HCEC 1CT (cell line): ENCODE measurements at places on chromosomes 1 and 21.

DNA sequence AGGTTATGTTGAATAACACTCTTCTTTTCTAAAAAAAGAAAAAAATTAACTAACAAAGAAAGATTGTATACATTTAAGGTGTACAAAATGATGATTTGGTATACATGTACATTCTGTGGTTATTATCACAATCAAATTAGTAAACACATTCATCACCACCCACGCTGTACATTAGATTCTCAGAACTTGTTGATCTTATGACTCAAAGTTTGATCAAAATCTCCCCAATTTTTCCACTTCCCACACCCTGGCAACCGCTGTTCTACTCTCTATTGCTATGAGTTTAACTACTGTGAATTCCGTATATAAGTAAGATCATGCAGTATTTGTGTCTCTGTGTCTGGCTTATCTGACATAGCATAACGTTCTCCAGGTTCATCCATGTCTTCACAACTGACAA lies 469.5 kb upstream of the CHRM3 start:
- no peak for DNase-seq

DNA sequence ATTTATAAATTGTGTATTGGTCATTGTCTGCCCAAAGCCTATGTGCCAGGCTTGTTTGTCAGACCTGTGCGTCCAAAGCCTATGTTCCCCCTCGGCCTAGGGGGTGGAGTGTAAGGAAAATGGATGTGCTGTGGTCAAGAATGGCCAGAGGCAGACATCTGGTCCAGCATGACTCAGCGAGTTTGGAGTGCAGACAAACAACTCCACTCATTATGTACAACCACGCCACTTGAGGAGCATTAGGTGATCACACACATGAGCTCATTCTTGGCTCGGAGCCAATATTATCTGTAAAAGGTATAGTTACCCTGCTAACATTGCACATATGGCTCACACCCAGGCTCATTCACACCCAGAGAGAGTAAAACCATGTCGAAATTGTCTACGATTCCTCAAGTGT lies 1047.6 kb upstream of the ADGRL4 start:
- peak; percentile 39 for DNase-seq

- no peak for DNase-seq
Measured at GRCh38 chr1:202143011-202143767, 1.3 kb downstream of the ARL8A start.

- no peak for DNase-seq
Measured at GRCh38 chr1:116161877-116162390, 50.7 kb downstream of the MAB21L3 start.

GRCh38 chr1:32249831-32250525 lies 1.1 kb upstream of the LCK start:
- no peak for DNase-seq

DNA sequence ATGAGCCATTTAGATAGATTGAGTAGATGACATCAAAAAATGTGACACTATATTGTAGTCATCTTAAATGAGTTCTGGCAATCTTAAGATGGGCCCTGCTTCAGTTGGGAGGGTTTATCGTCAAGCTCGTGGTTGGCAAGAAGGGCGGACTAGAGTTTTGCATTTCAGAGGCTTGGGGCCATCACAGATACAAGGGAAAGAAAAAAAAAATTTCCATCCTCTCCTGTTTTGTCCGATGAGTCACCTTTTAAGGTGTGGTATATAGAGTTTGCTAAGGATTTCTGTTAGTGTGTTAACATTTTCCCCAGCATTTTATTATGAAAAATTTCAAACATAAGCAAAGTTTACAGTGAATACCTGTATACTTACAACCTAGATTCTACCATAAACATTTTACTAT lies 31.8 kb upstream of the KCNQ4 start:
- DNase-seq = no peak

DNA sequence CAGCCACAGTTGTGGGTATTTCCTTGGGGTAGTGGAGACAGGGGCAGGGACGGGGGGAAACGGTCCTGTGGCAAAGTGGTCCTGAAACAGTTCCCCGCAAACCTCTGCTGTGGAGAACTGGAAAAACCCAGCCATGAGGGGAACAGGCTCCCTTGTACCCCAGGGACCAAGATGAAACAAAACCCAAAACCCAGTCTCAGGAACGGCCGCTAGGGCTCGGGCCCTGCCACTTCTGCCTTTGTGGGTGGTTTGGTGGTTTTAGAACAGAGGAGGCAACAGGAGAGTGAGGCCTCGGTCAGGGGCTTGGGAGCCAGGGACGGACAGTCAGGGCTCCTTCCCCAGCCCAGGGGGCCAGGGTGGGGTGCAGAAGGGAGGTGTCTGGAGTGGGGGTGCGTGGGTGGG lies 24.8 kb upstream of the EDN2 start:
- no peak for DNase-seq

DNA sequence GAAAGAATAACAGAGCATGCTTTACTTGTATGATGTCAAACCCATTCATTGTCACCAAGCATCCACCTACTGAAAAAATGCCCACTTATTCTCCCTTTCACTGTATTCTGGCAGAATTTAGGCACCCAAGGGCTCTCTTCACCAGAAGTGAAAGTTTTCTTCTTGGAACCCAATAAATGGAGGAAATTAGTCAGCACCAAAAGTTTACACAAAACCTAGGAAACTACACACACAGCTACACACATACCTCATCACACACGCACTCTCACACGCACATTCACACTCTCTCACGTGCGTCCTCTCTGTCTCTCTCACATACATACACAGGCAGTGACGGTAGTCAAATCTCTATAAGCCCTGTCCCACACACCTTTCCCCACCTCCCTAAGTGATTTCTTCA lies 37.6 kb downstream of the MCOLN2 start:
- peak; percentile 4 for DNase-seq

- DNase-seq = peak; percentile 14
Measured at GRCh38 chr21:44965251-44966022, 25.6 kb downstream of the SLX9 start.

GRCh38 chr1:11787251-11787803 lies 18.4 kb downstream of the MTHFR start:
- DNase-seq = peak; percentile 46

DNA sequence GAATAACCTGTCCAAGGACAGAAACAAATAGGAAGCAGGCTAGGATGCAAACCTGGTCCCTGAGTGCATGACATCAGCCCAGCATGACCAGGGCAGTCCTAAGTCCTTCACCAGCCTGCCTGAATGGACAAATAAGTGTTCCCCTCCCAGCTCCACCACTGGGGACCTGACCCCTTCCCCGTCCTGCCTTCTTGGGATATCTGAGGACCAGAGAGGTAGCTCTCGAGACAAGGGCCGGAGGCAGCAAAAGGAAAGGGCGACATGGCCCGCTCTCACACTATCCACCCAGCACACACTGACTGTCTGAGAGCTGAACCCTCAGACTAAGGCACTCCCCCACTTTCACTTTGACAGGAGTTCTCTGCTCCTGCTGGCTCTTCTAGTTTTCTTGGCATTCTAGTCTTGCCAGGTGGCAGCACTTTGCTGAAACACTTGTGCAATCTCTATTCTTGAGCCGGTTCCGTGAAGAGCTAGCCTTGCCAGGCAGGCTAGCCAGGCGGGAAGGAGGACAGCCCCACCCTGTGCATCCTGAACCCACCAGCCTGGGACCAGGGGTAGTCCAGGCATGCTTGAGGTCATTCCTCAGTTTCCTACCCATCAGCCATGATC lies 251.1 kb upstream of the RAB4A start:
- DNase-seq = no peak

DNA sequence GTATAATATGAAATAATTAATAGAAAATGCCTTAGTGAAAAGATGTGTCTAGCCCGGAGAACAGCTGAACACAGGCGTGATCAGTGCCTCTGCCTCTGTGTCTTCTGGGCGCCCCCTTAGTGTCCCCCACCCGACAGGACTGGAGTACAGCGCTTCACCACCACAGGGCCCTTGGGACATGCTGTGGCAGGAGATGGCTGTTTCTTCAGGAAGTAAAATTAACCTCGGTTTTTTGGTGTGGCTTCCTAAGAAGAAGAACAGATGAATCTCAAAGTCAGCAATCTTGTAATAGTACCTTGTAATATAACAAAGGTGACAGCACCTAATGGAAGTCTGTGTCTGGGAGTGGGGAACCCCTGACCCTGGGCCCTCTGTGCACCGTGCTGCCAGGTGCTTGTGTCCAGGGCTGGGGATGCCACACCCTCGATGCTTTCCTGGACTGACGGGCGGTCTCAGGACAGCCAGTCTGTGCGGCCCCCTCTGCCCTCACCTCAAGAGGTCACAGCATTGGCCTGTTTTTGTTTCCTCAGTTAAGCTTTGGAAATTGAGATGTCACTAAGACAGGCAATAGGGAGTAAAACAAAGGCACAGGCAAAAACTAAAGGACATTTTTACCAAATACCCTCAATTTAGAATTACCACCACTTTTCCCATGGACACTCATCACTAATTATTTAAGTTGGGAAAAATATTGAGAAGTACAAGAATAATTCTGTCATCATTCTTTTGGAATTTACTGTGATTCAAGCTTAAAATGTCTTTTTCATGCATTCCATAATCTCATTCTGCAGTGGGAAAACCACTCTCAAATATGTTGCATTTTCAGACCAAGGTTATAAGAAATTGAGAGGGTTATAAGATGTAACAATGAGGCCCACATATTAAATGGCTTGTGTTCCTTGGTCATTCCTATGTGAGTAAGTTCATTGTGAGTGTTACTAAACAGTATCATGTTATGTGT lies 79.3 kb downstream of the ADARB1 start:
- DNase-seq = peak; percentile 35

GRCh38 chr21:31658053-31658452 lies 1.4 kb upstream of the SOD1 start:
- no peak for DNase-seq

DNA sequence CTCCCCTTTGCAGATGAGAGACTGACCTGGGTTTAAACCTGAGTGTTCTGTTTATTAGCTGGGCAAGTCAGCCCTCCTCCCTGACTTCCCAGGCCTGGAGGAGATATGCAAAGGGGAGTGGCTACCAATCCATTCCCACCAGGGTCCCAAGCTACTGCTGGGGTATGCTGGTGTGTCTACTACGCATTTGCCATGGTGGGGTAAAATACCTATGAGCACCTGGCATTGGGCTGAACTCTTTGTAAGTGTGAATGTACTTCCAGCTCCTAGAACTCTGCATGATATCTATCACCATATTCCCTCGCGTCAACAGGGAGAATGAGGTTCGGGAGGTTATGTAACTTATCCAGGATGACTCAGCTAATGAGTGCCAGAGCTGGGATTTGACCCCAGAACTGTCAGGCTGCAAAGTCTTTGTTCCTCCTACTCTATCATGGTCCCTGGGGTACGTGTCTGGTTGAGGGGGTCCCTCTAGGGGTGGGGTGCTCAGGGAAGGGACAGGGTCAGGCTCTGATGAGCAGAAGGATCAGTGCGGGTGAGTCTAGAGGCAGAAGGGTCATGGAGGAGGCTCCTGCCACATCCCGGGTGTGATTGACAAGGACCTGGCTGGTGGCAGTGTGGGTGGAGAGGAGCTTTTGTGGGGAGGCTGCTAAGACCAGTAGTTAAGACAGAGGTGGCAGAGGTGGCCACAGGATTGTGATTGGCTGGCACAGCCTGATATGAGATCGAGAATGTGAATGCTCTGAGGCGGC lies 16.7 kb downstream of the AMPD2 start:
- DNase-seq = peak; percentile 46

DNA sequence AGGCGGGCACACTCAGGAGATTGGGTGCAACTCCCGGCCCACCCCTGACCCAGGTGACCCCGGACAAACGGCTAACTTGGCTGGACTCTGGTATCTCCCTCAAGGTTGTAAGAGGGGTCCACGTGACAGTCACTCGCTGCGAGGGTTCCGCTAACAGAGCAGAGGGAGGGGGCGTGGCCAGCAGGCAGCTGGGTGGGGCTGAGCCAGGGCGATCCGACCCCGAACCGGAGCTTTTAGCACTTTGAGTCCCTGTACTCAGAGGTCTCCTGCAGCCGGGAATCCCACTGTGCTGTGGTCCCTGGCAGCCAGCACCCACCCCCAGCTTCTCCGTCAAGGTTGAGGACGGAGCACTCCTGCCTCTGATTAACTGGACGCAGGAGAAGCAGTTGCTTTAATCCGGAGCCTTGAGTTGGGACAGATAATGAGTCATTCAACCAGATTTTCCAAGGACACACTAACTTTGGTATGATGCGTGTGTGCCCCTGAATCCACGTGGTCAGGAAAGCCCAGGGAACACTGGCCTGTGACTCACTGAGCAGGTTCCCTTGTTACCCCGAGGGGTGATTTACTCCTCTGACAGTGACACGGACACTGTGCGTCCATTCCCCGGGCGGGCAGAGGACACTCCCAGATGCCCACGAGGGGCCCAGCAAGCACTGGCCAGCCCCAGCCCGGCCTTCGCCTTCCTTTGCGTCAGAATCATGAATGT lies 16.8 kb downstream of the TRPM2 start:
- DNase-seq = peak; percentile 9

- DNase-seq = no peak
Measured at GRCh38 chr1:48887796-48888195, 111.1 kb upstream of the BEND5 start.

- DNase-seq = no peak
Measured at GRCh38 chr1:182702826-182703524, 18.6 kb upstream of the RGS8 start.

GRCh38 chr1:39142401-39143060 lies 62.0 kb upstream of the MACF1 start:
- DNase-seq = peak; percentile 76
